ENCODE measurements at places on chromosomes 2 and 18. TPM values are rescaled to one million over a fixed set of nuclear protein-coding genes. Genes with fewer than 3 reads are reported as not detected.

Gene RIT2
- not detected for total RNA-seq

Gene MC5R
- total RNA-seq, result not detected

Gene GAD1
- total RNA-seq, result 0.31 TPM

Gene CNTNAP5
- total RNA-seq, result not detected

- DNase-seq, result no peak
These were observed 95.5 kb downstream of the PTGR3 start for GRCh38 chr18:75113455-75113854.

- DNase-seq, result peak; percentile 71
These were observed at the start of gene SMYD5 for GRCh38 chr2:73214120-73215035. Gene SMYD5, plus strand, starts transcription at chr2:73214245. Its CDS starts 22 bp downstream, at chr2:73214267.

- no peak for DNase-seq
These were observed 114.1 kb upstream of the SMAD7 start for GRCh38 chr18:49064889-49065288.

DNA sequence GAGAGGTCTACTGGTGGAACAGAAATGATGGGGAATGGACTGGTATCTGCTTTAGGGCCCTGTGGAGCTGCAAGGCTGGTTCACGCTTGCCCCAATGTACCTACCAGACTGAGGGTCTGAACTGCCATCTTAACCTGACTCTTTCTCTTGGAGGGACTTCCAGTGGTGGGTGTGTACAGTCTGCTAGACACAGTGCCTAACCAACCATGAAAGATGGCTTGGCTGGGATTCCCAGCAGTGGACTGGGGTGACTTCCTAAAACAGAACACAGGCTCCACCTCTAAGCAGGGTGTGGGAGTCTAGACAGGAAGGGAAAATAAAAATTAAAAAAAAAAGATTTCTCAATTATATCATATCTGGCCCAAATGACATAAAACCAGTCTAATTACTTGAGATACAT, 25.5 kb upstream of the MYO3B start:
- no peak for DNase-seq

GRCh38 chr2:186617771-186618170, 27.9 kb downstream of the ITGAV start:
- DNase-seq, result no peak

DNA sequence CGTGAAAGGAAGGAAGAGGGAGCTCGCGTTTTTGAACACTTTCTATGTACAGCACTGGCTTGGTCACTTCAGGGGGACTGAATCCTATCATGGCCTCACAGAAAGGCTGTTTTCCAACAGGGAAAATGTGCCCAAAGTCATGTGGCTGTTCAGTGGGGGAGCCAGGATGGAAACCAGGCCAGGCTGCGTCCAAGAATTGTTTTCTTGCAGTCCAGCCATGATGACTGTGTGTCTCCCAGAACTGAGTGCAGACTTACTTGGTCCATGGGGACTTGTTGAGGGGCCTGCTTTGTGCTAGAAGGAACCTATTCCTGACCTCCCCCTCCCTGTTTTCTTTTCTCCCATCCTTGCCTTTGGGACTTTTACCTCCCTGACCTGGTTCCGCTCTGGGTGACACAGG, 46.9 kb downstream of the EMILIN2 start:
- DNase-seq, result no peak

DNA sequence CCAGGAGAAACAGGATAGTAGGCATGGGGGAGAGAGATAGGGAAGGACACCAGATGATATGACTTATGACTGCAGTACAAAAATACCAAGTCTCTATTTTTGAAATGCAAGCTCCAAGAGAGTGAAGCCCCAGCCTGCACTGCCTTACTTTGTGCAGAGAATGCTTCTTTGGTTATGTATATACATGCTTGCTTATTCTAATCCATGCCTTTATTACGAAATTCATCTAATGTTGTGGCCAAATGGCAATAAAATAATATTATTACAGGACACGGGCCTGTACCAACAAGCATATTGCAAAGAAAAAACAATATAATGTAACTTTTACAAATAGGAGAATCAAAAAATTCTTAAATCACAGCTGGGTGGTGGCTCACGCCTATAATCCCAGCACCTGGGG, 110.8 kb downstream of the BCL11A start:
- DNase-seq, result no peak

DNA sequence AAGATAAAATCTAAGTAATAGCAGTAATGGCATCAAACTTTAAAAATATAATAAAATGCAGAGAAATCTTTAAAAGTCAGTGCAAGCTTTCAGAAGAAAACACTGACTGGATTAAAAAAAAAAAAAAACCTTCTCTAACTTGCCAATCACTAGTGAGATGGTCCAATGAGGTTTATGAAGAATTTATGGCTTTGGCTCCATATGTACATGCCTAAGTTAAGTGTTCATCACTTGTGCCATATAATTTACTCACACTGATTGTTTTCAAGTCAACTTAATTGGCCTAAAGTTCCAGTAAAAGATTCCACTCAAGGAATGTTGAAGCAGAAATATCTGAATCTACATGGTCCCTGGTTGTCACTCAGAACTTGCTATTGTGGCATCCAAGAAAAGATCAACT, 40.7 kb upstream of the RAB27B start:
- no peak for DNase-seq
